Stimulated activated CD4-positive, alpha-beta T cell treated with anti-CD3 and anti-CD28 coated beads, Interleukin-1b, Interleukin-23, amount 100 ng/mL, for 48 hours (primary cell): ENCODE measurements at places on chromosomes 13 and 19.

GRCh38 chr19:31906111-31906871 lies 439.1 kb upstream of the ZNF507 start:
- DNase-seq, result no peak

GRCh38 chr13:108281901-108282300 lies 12.4 kb downstream of the TNFSF13B start:
- no peak for DNase-seq

GRCh38 chr19:42132030-42132628 lies at the start of gene POU2F2:
Gene POU2F2, minus strand, starts transcription at chr19:42132446. Its CDS starts 35 bp downstream, at chr19:42132411.
- peak; percentile 83 for DNase-seq

DNA sequence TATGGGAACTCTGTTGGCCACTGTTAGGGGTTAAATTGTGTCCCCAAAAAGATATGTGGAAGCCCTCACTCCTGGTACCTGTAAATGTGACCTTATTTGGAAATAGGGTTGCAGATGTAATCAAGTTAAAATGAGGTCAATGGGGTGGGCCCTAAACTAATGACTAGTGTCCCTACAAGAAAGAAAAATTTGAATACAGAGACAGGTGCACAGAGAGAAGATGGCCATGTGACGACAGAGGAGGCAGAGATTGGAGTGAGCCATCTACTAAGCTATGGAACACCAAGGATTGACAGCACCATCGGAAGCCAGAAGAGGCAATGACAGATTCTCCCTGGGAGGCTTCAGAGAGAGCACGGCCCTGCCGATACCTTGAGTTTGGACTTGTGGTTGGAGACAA lies 16.5 kb downstream of the POU2F2 start:
- DNase-seq, result no peak

DNA sequence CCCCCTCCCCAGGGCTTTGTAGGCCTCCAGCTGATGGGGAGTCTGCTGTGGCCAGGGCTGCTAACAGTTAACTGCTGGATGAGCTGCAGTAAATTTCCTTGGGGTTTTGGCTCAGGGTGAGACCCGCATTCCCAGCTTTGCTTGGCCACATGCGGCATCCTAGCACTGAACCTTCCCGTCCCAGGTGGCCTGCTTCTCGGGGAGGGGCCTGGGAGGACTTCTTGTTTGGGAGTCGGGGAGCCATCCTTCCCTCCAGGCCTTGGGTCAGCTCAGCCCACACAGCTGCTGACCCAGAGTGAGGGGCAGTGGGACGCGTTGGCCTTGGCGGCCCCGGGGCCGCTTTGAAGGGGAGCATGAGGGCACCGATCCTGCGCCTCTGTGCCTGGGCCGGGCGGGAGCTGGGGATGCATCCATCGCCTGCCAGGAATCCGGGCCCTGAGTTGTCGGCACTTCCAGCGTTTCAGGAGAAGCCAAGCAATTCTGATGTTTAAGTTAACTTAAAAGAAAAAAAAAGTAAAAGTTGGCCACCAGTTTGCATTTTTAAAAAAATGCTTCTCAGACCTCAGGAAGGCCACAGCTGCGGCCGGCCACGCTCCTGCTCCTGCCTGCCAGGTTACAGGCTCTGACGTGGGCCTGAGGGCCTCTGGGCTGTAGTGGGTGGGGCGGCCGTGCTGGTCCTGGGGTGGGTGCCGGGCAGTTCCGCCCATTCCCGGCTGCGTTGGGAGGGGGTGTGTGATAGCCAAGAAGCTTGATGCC lies 27.7 kb downstream of the CRTC1 start:
- no peak for DNase-seq

- peak; percentile 51 for DNase-seq
Observed at GRCh38 chr19:28633319-28634018, 579.5 kb downstream of the UQCRFS1 start.

- no peak for DNase-seq
Observed at GRCh38 chr13:102571075-102571474, 25.7 kb upstream of the TPP2 start.
